ENCODE measurements at places on chromosomes 3 and 15. TPM values are rescaled to one million over a fixed set of nuclear protein-coding genes. Genes with fewer than 3 reads are reported as not detected.

GRCh38 chr3:164007765-164008164, 1070.5 kb downstream of the SI start:
- no peaks in the 10 kb centered on the region for H3K4me1 ChIP-seq
- H3K4me3 ChIP-seq: no peak overlapping the region
- H3K27me3 ChIP-seq: no peaks in the 10 kb centered on the region
- no peaks in the 10 kb centered on the region for H3K36me3 ChIP-seq
- no peak for DNase-seq

DNA sequence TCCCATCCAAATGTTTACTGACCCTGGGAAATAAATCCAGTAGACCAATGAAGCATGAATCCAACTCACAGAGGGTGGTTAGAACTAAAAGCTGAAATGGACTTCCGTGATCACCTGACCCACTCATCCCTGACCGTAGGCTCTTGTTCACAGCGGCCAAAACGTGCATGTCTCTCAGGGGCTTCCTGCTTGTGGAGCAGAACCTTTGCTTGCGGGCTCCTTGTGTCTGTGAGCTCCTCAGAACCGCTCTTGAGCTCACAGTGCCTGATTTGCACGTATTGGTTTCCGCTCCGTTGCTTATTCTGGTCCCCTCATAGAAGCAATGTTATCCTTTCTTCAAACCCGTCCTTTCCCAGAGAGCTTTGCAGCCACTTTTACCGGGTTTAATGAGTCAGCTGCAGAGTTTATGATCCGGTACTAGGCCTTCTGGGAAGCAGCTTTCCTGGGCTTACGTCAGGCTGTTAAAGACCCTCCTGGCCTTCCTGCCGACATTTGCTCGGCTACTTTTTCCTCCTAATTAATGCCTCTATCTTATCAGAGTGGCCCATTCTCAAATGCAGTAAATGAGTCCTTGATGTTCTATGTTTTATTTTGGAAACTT, 35.4 kb downstream of the LIPC start:
- no peak for DNase-seq
- H3K36me3 ChIP-seq: no peaks in the 10 kb centered on the region
- no peak overlapping the region for H3K27ac ChIP-seq

GRCh38 chr15:68818769-68819494, 1.8 kb downstream of the ANP32A start:
- H3K27ac ChIP-seq: no peak overlapping the region
- H3K36me3 ChIP-seq: peaks cover 23% of the 10 kb centered on the region
- H3K4me3 ChIP-seq: peak overlapping the region; percentile 99
- H3K27me3 ChIP-seq: peaks cover 16% of the 10 kb centered on the region
- no peak for DNase-seq

DNA sequence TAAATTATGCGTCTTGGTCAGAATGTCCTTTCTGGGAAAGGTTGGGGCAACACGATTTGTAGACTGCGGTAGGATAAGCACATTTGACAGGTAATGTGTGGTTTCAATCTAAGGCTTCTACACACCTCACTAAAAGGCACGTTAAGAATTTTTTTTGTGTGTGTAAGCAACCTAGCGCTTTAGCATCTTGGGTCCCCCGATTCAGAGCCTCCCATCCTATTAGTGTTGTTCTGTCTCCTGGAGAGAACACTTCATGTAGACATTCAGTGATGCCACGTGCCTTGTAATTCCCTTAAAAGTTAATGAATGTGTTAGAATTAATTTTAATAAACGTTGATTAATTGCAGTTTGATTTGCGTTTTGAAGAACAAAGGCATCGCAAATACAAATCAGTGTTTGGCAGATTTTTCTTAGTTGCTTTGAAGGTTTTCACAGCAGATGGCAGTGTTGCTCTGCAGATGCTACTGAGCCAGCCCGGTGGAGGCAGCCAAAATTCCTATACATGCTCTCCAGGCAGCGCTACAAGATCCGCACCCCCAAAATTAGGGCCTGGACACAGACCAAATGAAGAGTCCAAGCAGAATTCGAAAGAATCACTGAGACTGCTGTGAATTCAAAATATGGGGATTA, 63.5 kb downstream of the OTOL1 start:
- no peaks in the 10 kb centered on the region for H3K36me3 ChIP-seq
- peak; percentile 64 for DNase-seq
- no peaks in the 10 kb centered on the region for H3K27me3 ChIP-seq
- H3K4me1 ChIP-seq: no peaks in the 10 kb centered on the region

The FAM162A gene
- 78.5 TPM for total RNA-seq

The CIDEC gene
- total RNA-seq: not detected

The RFC4 gene
- 103 TPM for total RNA-seq
